ENCODE measurements at places on chromosomes 5 and 9. TPM values are rescaled to one million over a fixed set of nuclear protein-coding genes. Genes with fewer than 3 reads are reported as not detected.

DNA sequence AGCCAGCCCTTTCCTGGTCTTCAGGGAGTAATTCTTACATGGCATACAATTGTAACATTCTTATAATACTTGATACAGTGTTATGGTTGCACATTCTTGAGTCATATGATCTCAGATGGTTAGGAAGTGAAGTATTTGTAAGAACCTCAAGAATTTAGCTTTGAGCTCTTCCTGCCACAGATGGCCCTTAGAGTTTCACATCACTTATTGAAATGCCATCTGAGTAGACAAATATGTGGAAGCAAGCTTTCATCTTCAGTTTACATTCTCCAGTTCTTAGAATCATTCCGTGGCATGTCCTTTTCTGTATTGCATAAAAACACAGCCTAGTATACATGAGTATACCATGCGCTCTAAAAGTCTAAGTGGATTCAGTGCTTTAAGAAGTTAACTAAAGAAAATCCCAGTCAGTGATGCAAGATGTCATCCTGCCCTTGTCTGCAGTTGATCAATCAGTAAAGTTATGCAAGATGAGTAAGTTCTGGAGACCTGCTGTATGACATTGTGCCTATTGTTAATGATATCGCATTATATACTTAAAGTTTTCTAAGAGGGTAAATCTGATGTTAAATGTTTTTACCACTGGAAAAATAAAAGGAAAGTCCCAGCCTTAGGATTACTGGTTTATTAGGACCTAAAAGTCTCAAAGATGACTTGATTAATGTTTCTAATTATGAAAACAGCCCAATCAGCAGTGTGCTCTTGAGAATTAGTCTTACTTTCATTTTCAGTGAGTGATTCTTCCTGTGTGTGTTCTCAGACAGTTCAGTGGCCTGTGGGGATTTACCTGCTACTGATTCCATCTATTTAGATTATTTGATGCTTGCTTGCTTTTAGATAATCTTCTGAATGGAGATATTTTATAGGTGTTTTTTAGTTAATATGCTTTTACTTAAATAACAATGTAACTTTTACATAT lies 29.4 kb downstream of the RHOBTB3 start:
- H3K27me3 ChIP-seq = peaks cover 2% of the 10 kb centered on the region
- H3K4me3 ChIP-seq = no peak overlapping the region
- H3K27ac ChIP-seq = no peak overlapping the region
- no peaks in the 10 kb centered on the region for H3K36me3 ChIP-seq
- peaks cover 17% of the 10 kb centered on the region for H3K4me1 ChIP-seq

- peaks cover 1% of the 10 kb centered on the region for H3K36me3 ChIP-seq
- no peaks in the 10 kb centered on the region for H3K4me1 ChIP-seq
- no peak overlapping the region for H3K27ac ChIP-seq
These were observed 229.4 kb downstream of the FSTL4 start for GRCh38 chr5:133382661-133383579.

GRCh38 chr5:36459176-36460135 lies 146.9 kb upstream of the SLC1A3 start:
- no peak overlapping the region for H3K4me3 ChIP-seq
- H3K27me3 ChIP-seq = no peaks in the 10 kb centered on the region
- H3K36me3 ChIP-seq = no peaks in the 10 kb centered on the region
- no peak overlapping the region for H3K27ac ChIP-seq
- peaks cover 3% of the 10 kb centered on the region for H3K4me1 ChIP-seq

RAB3C gene
- total RNA-seq = 36.2 TPM

DNA sequence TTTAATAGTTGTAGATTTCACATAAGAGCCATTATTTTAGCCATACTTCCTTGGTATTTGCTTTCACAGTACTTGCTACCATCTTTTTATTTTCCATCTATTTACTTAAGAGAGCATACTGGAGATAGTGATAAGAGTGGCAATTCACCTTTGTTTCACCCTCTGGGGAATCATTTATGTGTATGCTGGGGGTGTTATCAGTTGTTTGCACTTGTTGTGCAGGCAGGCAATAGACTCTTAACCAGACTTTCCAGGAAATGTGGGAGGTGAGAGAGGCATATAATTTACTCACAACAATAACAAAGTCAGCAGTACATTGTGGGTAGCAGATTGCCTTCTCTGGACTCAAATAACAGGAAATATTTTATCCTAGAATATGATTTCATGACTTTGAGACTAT lies 1018.3 kb downstream of the CDH12 start:
- no peak overlapping the region for H3K4me3 ChIP-seq
- DNase-seq = no peak
- H3K27me3 ChIP-seq = no peaks in the 10 kb centered on the region
- no peaks in the 10 kb centered on the region for H3K36me3 ChIP-seq

DNA sequence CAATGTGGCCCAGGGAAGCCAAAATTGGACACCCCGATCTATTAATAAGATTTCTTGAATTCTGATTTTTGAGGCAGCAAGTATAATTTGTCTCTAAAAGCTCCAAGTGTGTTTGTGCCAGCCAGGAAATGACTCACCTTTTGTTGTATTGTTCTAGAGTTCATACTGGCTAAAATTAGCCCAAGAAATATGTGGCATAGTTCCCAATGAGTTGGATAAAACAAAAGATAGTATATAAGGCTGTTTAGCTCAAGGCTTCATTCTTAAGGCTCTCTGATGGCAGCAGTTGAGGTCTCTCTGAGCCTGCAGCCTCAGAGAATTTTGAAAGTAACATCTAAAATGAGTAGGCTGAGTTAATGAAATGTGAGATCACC lies 21.6 kb downstream of the HMGXB3 start:
- no peak for DNase-seq
- no peaks in the 10 kb centered on the region for H3K36me3 ChIP-seq
- no peaks in the 10 kb centered on the region for H3K4me1 ChIP-seq
- H3K4me3 ChIP-seq = no peak overlapping the region
